ENCODE measurements at places on chromosomes 5 and 9. TPM values are rescaled to one million over a fixed set of nuclear protein-coding genes. Genes with fewer than 3 reads are reported as not detected.

Gene SEMA5A
- 36.9 TPM for polyA plus RNA-seq

Gene IFNA13
- polyA plus RNA-seq: not detected

DNA sequence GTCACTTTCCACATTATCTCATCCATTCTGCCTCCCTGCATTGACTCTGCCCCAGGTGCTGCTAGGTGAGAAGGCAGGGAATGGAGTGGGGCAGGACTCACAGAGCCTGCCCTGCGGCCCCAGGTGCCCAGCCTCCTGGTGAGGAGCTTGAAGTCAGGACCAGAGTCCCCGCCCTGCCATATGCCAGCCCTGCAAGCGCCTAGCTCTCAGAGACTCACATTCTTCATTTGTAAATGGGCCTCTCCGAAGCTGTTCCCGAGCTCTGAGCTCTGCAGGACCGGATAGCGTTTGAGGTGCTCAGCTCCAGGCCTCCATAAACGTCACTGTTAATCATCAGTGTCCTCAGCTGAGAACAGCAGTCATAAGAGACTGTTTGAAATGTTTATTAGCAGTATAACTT is 75.1 kb upstream of the STXBP1 start:
- no peak for DNase-seq

- no peak for DNase-seq
Measured at GRCh38 chr9:122498883-122499288, 11.7 kb upstream of the OR1J2 start.

- no peak for DNase-seq
Measured at GRCh38 chr5:150658699-150659265, 2.3 kb upstream of the MYOZ3 start.

DNA sequence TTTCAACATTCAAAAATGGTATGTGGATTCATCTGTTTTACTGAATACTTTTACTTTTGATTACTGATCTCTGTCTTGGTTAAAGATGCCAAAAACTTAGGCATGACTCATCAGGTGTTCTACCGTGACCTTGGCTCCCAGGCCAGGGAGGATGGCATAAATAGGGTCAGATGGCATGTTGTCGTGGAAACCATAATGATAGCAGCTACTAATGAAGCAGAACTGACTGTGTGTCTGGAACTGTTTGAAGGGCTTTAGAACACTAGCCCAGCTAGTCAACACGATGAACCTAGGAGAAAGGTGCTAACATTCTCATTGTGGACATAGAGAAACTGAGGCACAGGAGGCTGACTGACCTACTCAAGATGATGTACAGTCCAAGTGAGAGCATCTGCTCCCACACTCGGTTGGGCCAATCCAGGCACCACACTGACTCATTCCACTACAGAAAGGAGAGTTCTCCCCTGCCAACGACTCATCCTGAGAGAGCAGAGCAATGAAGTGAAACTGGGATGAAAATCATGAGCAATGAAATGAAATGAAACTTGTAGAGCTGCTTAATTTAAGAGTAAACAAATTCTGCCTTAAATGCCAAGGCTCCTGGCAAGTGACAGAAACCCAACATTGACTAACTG is 116.0 kb downstream of the TENT4A start:
- no peak for DNase-seq

- no peak for DNase-seq
Measured at GRCh38 chr5:154446195-154447088, 645 bp downstream of the SAP30L start.

DNA sequence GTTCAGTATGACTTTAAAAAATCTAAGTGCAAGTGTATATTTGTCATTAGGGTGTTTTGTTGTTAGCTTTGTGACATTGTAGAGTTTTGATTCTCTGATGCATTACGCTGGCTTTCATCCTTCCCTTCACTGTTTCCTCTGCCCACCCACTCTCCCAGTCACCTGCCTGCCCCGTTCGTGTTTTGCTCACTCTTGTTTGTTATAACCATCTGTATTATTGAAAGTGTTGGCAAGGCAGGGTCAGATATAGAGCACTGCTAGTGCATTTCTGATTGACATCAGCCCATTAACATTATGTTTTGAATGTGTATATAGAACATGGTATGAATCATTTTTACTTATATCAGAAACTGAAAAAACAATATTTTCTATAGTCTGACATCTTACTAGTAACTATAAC is 27.3 kb downstream of the SCGB3A1 start:
- DNase-seq: no peak

DNA sequence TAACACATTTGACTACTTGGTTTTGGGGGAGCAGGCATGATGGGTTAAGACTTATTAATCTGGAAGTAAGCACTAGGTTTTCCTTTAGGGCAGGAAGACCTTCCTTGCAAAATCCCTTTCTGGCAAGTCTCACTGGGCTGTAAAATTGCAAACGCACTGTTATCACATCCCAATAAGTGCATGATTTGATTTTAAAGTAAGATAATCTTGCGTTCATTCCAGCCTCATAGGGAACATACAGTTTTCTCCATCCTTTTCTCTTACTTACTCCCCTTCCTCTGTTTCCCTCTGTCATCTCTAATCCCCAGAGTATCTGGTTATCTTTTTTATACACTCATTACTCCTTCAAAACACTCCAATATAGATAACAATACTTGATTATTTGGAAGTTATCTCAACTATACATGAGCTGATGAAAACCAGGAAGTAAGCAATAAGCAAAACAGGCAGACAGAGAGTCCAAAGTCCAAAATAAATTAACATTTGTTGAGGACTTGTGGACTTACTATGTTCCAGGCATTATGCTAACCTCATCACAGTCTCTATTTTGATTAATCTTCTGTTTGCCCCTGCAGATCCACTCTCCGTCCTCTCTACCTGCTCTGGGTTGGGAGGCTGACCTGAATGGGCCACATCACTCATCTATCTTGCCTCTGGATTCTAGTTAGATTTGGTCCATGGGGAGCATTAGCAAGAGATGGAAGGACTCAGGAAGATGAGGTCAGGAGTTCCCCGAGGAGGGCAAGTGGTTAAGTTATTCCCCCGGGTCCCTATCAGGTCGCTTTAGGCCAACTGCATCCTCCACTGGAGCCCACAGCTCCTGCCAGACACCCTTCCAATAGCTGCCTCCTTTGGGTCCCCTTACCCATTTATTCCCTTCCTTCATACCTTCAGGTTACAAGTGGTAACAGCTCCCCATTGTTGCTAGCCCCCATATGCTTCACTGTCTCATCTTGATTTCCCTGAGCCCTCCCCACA is 60.2 kb downstream of the SLC22A5 start:
- DNase-seq: no peak

DNA sequence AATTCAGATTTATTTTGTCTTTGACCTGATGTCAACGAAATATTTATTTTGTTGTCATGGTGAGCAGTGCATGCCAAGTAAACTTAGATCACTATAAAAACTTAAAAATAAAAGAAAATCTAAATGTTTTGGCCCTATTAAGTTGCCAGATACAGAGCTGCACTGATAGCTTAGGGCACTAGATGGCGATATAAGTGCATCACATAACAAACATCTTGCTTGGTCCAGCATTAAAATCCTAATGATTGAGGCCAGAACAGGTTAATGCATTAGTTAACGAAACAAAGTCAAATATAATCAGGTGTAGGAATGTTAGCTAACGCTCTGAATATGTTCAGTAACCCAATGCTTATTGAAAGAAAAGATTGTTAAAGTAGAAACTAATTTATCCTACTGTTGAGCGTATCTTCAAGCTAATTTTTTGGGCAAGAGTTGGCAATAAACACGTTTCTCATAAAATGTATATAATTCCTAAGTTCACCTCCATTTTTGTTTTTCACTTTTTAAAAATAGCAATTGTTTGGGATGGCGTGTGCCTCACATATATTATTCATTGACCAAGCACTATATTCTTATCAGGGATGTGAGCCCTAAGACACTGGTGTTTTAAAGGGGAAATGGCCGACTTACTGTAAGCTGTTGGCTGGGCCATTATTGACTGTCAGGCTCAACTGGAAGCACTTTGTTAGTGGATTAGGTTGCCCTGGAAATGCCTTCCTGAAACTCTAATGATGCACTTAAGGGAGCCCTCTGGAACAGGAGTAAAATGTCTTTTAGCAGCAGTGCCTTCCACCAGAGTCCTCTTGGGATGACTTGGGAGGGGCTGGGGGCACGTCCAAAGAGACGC is 33.3 kb downstream of the KCTD16 start:
- DNase-seq: no peak

DNA sequence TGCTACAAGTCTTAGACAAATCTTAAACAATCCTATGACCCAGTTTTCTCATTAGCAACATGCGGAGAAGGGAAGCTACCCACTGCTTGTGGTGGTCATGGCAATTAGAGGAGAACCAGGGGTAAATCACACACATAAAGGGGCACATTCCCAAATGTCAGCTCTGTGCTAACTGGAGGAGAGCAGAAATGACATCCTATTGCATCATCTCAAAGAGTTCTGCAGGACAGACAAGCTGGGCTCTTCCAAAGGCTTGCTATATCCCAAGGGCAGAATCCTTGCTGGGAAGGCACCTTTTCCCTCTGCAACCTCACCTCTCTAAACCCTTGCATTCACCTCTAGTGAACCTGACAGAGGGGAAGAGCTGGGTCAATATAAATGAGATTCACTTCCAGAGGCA is 17.0 kb upstream of the WWC1 start:
- no peak for DNase-seq

- DNase-seq: peak; percentile 9
Measured at GRCh38 chr5:148384380-148384737, 601 bp downstream of the FBXO38 start.

DNA sequence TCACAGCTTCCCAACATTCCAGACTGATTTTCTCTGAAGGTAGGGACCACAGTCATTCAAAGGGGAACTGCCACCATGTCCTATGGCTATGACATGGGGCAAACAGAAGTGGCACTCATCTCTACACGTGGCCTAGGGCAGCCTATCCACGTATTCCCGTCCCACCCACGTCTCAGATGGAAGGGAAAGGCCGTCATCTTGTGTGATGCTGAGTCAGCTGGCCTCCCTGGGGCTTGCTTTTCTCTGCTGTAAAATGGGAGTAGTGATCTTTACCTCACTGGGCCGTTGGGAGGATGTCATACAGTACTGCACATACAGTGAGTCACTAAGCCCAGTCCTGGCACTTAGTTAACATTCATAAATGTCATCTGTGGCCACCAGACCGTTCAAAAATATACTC is 72.3 kb downstream of the RAPGEF1 start:
- DNase-seq: no peak

All from left renal cortex interstitium (tissue), 4 donors.